ENCODE measurements at places on chromosomes 11 and 22.

- DNase-seq: no peak
Measured at GRCh38 chr11:29260939-29261705, 755.7 kb downstream of the KCNA4 start.

DNA sequence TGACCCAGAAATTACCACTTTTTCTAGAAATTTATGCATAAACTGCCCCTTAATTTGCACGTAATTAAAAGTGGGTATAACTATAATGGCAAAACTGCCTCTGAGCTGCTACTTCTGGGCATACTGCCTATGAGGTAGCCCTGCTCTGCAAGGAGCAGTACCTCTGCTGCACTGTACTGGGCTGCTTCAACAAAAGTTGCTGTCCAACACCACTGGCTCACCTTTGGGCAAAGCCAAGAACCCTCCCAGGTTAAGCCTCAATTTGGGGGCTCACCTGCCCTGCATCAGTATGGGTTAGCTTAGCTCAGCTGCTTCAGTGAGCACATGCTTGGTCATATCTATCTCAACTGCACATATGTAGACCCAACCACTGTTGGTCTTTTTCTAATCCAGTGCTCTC is 4.5 kb downstream of the DMC1 start:
- DNase-seq: no peak

- no peak for DNase-seq
Measured at GRCh38 chr11:129574431-129574830, 198.8 kb downstream of the BARX2 start.

GRCh38 chr11:60878245-60879101 is 11.1 kb downstream of the ZP1 start:
- no peak for DNase-seq

DNA sequence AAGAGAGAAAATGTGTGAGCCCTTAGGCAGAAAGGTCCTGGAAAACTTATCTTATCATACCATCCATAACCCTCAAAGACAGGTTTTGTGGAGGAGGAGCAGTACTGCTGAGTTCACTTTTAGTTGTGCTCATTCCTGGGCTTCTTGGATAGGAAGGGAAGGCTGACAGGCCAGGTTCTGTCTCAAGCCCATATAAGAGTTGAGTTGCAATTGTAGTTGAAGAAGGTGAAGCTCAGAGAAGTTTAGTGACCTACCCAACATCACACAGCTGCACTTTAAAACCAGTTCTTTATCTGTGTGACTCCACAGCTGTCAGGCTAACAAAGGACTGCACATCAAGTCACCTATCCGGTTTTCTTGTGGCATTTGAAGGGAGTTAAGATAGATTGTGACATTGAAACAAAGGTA is 13.0 kb downstream of the TEAD1 start:
- DNase-seq: no peak

GRCh38 chr11:10488934-10489691 is 34.0 kb downstream of the AMPD3 start:
- no peak for DNase-seq

DNA sequence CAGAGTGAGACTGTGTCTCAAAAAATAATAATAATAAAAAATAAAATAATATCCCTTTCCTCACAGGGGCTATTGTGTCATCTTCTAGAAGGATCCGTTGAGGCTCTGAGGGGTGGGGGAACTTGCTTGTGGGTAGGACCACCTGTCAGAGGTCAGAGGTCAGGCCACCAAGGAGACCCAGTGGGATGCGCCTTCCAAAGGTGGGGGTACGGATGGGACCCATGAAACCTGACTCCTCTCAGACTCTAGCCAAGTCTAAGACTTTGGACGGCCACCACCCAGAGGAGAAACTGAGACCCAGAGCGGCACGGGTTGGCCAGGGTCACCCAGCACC is 367 bp upstream of the MMP11 start:
- DNase-seq: no peak

DNA sequence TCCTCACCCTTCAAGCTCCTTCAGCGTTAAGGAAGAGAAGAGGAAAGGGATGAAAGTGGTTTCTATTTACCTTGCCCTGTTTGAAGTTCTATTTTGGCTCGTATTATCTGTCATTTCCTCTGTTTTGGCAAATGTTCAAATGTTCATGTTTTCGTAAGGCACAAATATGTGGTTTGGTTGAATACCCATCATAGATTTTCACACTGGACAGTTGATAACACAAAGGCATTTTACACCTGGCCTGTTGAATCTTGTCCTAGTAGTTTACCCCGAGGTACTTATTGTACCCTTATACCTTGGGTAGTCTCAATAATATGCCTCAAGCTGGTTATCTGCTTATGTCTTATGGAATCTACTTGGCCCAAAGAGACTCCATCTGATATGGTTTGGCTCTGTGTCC is 706.9 kb downstream of the METTL15 start:
- no peak for DNase-seq

All from T-helper 9 cell (primary cell).